Stimulated activated CD4-positive, alpha-beta T cell treated with anti-CD3 and anti-CD28 coated beads, Interleukin-15, amount 100 ng/mL, for 48 hours (primary cell): ENCODE measurements at places on chromosomes 7 and 10.

GRCh38 chr7:112481833-112482670, 1.3 kb downstream of the LSMEM1 start:
- DNase-seq: no peak

DNA sequence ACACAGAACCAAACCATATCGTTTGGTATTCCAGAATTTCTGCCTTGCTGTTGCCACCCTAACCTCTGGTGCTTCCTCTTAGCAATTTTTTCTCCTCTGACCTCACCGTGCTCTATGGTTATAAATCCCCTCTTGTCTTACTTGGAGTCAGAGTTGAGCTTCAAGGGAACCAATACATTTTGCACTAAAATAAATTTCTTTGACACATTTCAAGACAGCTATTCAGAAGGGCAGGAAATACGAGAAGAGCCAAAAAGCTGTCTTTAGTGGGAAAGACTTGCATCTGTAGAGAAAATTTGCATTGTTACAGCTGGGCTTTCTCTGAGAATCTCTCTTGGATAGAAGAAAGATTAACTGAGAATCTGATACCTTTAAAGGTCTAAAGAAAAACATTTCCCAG, 14.5 kb upstream of the AKR1C2 start:
- DNase-seq: no peak

- DNase-seq: no peak
Observed at GRCh38 chr7:151204383-151205032, 5.8 kb downstream of the H2BK1 start.

- DNase-seq: no peak
Observed at GRCh38 chr7:102472126-102473041, 6.3 kb downstream of the POLR2J start.

- no peak for DNase-seq
Observed at GRCh38 chr7:17679458-17679857, 260.8 kb downstream of the SNX13 start.

- DNase-seq: no peak
Observed at GRCh38 chr7:130268463-130269317, 2.0 kb downstream of the CPA2 start.

- no peak for DNase-seq
Observed at GRCh38 chr7:94697035-94697974, 41.4 kb upstream of the SGCE start.

DNA sequence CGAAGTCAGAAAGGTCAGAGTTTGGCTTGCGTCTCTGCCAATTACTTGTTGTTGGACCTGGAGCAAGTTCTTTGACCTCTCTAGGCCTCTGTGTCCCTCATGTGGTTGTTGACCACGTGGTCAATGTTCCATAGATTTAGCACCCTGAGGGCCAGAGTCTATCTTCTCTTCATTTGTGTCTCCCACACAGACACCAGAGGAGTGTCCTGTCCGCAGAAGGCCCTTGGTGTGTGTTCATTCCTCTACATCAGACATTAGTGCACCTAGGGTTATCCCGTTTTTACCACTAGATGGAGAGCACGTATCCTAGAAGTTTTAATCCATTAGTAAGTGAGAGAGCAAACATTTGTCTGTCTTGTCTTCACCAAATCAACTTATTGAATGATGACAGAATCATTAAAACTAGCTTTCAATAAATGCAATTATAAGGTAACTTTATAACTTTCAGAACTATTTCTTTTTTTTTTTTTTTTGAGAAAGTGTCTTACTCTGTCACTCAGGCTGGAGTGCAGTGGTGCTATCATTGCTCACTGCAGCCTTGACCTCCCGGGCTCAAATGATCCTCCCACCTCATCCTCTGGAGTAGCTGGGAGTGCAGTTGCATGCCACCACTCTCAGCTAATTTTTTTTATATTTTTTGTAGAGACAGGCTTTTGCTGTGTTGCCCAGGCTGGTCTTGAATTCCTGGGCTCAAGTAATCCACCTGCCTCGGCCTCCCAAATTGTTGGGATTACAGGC, 122.5 kb upstream of the ANKRD1 start:
- no peak for DNase-seq

DNA sequence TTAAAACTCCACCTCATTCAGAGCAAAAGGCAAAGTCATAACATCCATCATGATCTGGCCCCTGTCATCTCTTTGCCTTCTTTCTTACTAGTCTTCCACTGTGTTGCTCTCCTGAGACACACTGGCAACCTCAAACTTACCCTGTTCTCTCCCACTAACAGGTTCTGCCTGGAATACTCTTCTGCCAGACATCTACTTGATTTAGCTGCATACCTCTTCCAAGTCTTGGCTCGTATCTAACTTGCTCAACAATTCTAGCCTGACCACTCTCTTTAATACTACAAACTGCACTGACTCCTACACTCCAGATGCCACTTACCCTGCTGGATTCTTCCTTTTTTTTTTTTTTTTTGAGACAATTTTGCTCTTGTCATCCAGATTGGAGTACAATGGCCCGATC, 167.0 kb upstream of the MTPN start:
- no peak for DNase-seq

- no peak for DNase-seq
Observed at GRCh38 chr7:70704831-70705346, 427.1 kb upstream of the GALNT17 start.

GRCh38 chr7:87474533-87475358, 734 bp downstream of the ABCB4 start:
- no peak for DNase-seq

GRCh38 chr10:72332423-72333111, 22.2 kb downstream of the DNAJB12 start:
- no peak for DNase-seq

DNA sequence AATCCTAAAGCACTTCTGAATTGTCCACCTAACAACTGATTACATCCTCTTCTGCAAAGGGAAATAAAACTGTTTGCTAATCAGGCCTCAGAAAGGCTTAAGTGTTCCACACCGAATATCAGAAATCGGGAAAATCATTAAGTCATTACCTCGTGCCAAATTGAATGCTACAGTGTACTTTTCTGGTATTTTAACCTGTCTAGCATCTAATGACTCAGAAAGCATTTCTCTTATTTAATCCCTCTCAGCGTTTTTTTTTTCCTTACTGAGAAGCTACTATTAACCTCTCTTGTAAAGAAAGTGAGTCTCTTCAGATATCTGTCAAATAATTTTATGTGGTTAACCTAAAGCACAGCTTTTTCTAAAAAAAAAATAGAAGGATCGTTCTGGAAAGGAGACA, 28.6 kb downstream of the VIM start:
- no peak for DNase-seq

DNA sequence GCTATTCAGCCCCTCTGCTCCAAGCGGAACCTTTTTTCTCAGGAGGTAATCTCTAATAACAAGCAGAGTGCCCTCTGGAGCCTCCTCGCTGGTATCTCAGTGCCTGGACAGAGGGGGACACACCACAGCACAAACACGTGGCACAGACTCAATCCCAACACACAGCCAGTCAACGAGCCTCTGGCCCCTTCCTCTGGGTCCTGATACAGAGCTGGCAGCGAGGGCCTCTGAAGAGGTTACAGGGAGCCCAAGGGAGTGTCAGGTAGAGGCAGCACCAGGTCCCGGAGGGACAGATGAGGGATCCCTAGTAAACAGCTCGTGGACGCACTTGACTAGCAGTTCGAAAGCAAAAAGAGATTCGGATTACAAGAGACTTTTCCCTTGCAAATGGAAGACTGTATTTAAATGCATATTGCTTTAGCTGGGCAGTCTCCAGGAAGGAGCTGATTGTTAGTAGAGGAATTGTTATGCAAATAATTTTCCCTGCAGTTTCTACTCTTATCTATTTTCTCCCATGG, 14.1 kb downstream of the CXCL12 start:
- DNase-seq: no peak
